ENCODE measurements at places on chromosomes 7 and 10. TPM values are rescaled to one million over a fixed set of nuclear protein-coding genes. Genes with fewer than 3 reads are reported as not detected.

Gene NDUFB8
- 180 TPM for total RNA-seq

Gene SAP25
- 1.8 TPM for total RNA-seq

Gene VAX1
- total RNA-seq, result not detected

Gene GNGT1
- not detected for total RNA-seq

Gene NEURL1
- 0.19 TPM for total RNA-seq

Gene OPN4
- not detected for total RNA-seq

Gene EGFR
- 72.0 TPM for total RNA-seq

Gene C10orf88
- total RNA-seq, result 7.6 TPM

Gene SH2B2
- 1.0 TPM for total RNA-seq

Gene CNNM1
- total RNA-seq, result 1.8 TPM

Gene PLAU
- total RNA-seq, result 14.0 TPM

Gene WNT2
- total RNA-seq, result not detected

Gene CPA2
- total RNA-seq, result not detected

Gene KIAA1549
- 2.1 TPM for total RNA-seq

Gene SSC4D
- total RNA-seq, result not detected

Gene PILRA
- total RNA-seq, result 5.0 TPM

Gene TSPAN33
- total RNA-seq, result 5.9 TPM

Gene CXCL12
- 28.4 TPM for total RNA-seq

Gene CPA4
- 5.3 TPM for total RNA-seq

Gene CEP55
- total RNA-seq, result 7.6 TPM

Gene NODAL
- not detected for total RNA-seq

Gene CREM
- total RNA-seq, result 21.8 TPM

Gene METTL2B
- 20.2 TPM for total RNA-seq

Gene DDC
- not detected for total RNA-seq

Gene VPS37D
- total RNA-seq, result 0.97 TPM

Gene ASB10
- not detected for total RNA-seq

Gene GPR37
- total RNA-seq, result 13.3 TPM
